GM04503 (cell line): ENCODE measurements at places on chromosomes 2 and 18.

DNA sequence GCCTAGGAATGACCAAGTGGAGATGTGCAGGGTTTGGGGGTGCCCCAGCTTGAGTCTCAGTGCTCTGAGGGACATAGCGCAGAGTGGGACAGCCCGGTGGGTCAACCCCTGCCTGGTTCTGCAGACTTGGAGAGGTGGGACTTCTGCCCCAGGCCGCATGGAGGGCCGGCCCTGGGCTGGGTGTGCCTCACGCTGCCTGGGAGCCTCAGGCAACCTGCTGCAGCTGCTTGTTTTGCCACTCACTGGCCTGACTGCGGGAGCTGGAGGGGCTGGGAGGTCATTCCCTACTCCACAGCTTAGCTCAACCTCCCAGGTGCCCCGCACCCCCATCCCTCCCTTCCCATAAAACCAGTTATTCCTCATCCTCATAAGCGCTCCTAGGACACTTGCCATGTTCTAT is 33.1 kb downstream of the ODC1 start:
- no peak for DNase-seq

DNA sequence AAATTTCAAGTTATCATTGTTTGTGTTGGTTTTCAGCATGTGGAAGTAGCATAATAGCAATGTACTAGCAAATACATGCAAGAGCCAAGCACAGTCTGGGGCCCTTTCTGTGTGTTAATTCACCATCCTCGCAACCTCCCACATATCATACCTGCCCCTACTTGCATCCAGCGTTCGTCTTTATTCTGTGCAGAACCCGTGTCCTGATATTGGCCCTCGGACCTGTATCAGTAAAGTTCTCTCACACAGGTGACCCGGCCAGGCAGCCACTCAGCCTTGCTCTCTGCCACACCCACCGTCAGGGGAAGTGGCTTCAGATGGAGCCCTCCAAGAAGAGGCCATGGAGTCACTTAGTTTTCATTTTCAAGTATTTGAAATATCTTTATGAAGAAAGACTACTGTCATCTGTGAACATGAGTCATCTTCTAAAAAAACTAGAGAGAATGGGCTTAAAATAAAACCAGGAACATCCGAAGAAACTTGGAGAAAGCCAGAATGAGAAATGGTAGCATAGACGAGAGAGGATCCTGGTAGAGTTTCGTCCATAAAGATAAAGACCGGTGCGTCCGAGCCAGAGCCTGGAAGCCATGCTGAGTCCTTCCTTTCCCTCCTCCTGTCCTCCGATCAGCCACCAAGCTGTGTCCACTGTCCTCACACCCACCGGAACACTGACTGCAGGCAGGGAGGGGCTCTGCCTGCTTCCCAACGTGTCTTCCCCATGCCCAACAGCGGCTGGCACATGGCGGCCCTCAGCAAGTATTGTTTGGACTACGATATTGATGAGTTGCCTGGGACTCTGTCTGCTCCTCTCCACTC is 57.3 kb upstream of the RPL31 start:
- no peak for DNase-seq

- no peak for DNase-seq
These were observed 51.9 kb downstream of the PLA2R1 start for GRCh38 chr2:160010361-160011145.

- DNase-seq = no peak
These were observed 199.4 kb downstream of the ALPK2 start for GRCh38 chr18:58429442-58429841.

DNA sequence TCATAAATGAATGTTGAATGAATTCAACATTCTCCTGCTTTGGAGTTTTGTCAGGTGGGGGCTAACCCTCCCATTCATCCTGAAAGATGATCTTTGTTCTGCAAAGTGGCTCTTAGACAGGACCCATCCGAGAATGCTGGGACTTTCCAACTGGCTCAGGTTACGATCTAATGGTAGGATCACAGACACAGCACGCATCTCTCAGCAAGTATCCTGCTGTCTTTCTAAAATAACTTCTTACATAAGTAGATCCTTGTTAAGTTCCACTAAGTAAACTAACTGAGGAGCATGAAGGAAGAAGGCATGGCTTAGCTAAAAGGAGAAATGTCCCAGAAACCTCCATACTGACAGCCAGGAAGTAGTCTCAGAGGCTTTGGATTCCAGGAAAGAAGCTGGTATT is 23.7 kb downstream of the CYP27A1 start:
- no peak for DNase-seq

DNA sequence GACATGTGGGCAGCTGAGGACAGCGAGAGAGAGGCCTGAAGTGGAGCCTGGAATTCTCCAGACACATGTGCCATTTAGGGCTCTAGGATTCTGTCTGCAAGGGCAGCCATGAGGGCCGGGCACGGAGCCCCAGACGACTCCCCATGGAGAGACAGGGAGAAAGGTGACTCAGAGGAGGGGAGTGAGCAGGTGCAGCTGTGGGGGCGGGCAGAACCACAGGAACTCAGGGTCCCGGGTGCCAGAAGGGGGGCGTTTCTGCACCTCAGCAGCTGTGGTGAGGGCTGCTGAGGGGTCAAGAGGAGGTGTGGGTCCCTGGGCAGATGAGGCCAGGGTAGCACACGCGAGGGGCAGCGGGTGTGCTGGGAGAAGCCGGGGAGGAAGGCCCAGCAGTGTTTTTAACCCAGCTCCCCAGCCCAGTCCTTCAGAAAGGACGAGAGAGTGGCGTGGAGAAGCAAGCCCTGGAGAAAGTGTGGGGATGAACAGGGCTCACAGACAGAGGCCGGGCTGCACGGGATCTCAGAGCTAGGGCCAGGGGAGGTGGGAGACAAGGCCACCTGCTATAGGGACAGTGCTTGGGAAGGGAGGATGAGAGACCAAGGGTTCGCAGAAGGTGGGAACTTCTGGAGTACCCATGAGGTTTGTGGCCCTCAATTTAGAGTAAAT is 7.6 kb downstream of the GPR17 start:
- DNase-seq = no peak

DNA sequence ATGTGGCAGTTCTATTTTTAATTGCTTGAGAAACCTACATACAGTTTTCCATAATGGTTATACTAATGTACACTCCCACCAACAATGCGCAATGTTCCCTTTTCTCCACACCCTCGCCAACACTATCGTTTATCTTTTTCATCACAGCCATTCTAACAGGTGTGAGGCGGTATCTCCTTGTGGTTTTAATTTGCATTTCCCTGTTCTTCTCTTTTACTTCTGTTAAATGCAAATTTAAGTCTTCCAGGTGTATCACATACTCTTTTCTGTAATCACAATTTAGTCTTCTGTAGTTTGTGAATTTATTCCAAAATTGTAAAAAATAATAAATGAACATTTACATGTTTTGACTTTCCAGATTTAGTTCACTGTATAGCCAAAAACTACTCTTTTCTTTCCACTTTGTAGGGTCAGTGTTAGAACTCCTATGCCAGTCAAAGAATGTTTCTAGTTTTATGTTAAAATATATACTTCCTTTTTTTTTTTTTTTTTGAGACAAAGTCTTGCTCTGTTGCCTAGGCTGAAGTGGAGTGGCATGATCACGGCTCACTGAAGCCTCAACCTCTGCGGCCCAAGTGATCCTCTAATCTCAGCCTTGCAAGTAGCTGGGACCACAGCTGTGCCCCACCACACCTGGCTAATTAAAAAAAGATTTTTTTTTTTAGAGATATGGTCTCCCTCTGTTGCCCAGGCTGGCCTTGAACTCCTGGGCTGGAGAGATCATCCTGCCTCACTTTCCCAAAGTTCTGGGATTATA is 15.4 kb upstream of the ACYP2 start:
- no peak for DNase-seq

- no peak for DNase-seq
These were observed 25.0 kb downstream of the CEP68 start for GRCh38 chr2:65081232-65081685.

DNA sequence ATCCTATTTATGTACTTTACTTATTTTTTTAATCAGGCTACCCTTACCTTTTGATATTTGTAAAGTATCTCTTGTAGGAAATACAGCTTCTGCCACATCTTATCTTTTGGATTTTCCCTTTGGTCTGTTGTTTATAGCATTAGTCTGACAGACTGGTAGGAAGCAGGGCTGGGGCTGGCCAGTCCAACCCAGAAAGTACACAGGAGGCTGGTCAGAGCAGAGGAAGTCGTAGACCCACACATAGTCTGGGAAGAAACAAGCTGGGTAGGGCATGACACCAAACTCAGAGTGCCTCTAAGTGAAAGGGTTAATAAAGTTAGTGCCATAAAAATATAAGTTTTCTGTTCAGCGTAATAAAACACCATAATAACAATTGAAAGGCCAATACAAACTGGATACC is 51.7 kb downstream of the BOLA3 start:
- no peak for DNase-seq

- no peak for DNase-seq
These were observed 91.5 kb upstream of the BCL11A start for GRCh38 chr2:60644951-60645350.
